ENCODE measurements at places on chromosomes 11 and 22. TPM values are rescaled to one million over a fixed set of nuclear protein-coding genes. Genes with fewer than 3 reads are reported as not detected.

- H3K36me3 ChIP-seq: no peaks in the 10 kb centered on the region
- H3K4me1 ChIP-seq: no peaks in the 10 kb centered on the region
- H3K4me3 ChIP-seq: no peak overlapping the region
These were observed 123.8 kb downstream of the DDX10 start for GRCh38 chr11:108788565-108789199.

GRCh38 chr11:13105237-13105844, 96.2 kb downstream of the RASSF10 start:
- peak; percentile 84 for DNase-seq
- H3K4me1 ChIP-seq: peaks cover 13% of the 10 kb centered on the region
- no peaks in the 10 kb centered on the region for H3K27me3 ChIP-seq

DNA sequence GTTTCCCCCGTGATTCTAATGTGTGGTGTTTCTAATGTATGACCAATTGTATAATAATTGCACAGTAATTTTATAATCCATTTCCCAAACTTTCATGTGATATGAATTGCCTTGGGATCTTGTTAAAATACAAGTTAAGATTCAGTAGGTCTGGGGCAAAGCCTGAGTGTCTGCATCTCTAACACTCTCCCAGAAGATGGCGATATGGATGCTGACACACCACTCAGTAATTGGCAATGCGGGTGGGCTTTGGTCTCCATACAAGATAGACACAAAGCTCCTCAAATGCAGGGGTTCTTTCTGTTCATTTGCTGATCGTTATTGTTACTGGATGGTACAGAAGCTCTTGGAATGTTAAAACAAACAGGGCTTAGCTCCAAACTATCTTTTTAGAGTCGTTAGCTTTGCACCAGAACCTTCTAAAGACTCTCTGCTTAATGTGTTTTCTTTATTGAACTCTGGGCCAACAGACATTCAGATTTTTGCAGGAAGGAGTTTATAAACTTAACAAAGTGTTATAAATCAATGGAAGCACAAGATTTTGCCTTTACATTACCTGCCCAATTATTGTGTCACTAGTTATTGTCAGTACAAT, 45.4 kb upstream of the ANO3 start:
- H3K4me1 ChIP-seq: no peaks in the 10 kb centered on the region
- no peak overlapping the region for H3K27ac ChIP-seq
- H3K27me3 ChIP-seq: peaks cover 4% of the 10 kb centered on the region
- DNase-seq: no peak
- H3K36me3 ChIP-seq: no peaks in the 10 kb centered on the region
- no peak overlapping the region for H3K4me3 ChIP-seq

GRCh38 chr11:15145615-15146014, 30.9 kb downstream of the INSC start:
- H3K4me3 ChIP-seq: no peak overlapping the region
- peaks cover 7% of the 10 kb centered on the region for H3K4me1 ChIP-seq
- DNase-seq: no peak
- H3K27me3 ChIP-seq: no peaks in the 10 kb centered on the region
- no peaks in the 10 kb centered on the region for H3K36me3 ChIP-seq
- no peak overlapping the region for H3K27ac ChIP-seq

GRCh38 chr11:11822946-11823345, 18.8 kb upstream of the USP47 start:
- no peak for DNase-seq
- H3K4me1 ChIP-seq: no peaks in the 10 kb centered on the region
- no peaks in the 10 kb centered on the region for H3K27me3 ChIP-seq
- H3K36me3 ChIP-seq: no peaks in the 10 kb centered on the region
- no peak overlapping the region for H3K27ac ChIP-seq

DNA sequence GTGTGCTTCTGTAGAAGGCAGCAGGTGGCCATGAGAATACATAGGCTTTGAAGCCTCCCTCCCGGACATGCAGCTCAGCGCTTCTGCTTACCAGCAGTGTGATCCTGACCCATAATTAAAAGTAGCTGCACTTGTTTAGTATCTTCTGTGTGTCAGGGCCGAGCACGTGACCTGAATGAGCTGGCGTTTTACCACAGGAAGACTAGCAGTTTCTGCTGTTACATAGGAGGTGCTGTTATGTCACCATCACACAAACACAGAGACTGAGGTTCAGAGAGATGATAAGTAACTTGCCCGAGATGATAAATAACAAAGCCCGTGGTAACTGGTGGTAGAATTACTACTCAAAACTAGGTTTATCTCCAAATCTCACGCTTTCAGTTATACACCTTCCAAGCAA, 329.5 kb downstream of the OPCML start:
- H3K4me1 ChIP-seq: no peaks in the 10 kb centered on the region
- H3K27ac ChIP-seq: no peak overlapping the region
- no peak overlapping the region for H3K4me3 ChIP-seq
- no peak for DNase-seq

DNA sequence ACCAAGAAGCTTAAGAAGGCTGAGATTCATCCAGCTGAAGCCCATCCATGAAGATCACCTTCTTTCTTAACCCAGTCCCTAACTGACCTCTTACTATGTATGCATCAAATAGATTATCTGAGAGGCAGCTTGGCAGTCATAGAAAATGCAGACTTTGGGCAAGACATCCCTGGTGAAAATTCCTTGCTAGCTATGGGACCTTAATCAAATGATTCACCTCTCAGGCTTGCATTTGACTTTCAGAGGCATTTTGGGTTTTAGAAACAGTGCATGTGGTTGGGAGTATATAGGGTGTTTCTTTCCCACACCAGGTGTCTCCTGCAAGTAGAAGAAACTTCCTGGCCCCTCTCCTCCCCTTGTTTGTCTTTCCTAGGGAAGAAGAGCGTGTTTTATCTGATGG, 188.5 kb upstream of the ISX start:
- peaks cover 3% of the 10 kb centered on the region for H3K27me3 ChIP-seq
- H3K27ac ChIP-seq: no peak overlapping the region
- DNase-seq: no peak
- H3K4me3 ChIP-seq: no peak overlapping the region
- H3K36me3 ChIP-seq: no peaks in the 10 kb centered on the region
- no peaks in the 10 kb centered on the region for H3K4me1 ChIP-seq

DNA sequence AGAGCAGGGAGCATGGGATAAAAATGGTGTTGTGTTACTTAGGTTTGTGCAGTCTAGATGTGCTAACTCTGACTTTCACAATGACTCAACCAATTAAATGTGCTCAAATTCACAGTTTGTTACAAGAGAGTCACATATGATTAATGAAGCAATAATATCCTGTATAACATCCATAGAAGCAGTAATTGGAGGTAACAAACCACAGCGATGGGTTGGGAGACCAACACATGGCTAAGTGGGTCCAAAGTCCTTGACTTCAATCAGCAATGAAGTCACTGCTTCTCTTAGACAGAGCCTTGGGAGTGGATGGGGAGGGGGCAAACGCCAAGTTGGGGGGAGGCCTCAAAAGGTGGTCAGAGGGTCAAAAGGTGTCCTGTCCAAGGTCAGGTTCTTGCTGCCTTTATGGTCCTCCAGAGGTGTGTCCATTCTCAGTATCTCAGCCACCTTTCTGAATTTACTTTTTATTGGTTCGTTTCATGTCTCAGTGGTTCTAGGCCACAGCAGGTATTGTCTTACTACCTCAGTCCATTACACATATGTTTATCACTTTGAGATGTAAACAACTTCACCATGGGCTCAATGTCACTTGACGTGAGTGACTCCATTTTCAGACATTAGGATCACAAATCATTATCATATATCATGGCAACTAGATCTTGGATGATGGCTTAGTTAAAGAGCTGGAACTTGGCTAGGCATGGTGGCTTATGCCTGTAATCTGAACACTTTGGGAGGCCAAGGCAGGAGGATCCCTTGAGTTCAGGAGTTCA, 32.4 kb downstream of the SLN start:
- no peaks in the 10 kb centered on the region for H3K36me3 ChIP-seq
- H3K4me3 ChIP-seq: no peak overlapping the region
- no peaks in the 10 kb centered on the region for H3K27me3 ChIP-seq
- H3K27ac ChIP-seq: no peak overlapping the region

GRCh38 chr11:86372586-86372985, 2.1 kb upstream of the CCDC81 start:
- no peak for DNase-seq
- no peak overlapping the region for H3K4me3 ChIP-seq
- H3K27ac ChIP-seq: no peak overlapping the region
- H3K4me1 ChIP-seq: no peaks in the 10 kb centered on the region
- H3K36me3 ChIP-seq: no peaks in the 10 kb centered on the region

Gene NAALADL1
- 8.9 TPM for polyA plus RNA-seq

DNA sequence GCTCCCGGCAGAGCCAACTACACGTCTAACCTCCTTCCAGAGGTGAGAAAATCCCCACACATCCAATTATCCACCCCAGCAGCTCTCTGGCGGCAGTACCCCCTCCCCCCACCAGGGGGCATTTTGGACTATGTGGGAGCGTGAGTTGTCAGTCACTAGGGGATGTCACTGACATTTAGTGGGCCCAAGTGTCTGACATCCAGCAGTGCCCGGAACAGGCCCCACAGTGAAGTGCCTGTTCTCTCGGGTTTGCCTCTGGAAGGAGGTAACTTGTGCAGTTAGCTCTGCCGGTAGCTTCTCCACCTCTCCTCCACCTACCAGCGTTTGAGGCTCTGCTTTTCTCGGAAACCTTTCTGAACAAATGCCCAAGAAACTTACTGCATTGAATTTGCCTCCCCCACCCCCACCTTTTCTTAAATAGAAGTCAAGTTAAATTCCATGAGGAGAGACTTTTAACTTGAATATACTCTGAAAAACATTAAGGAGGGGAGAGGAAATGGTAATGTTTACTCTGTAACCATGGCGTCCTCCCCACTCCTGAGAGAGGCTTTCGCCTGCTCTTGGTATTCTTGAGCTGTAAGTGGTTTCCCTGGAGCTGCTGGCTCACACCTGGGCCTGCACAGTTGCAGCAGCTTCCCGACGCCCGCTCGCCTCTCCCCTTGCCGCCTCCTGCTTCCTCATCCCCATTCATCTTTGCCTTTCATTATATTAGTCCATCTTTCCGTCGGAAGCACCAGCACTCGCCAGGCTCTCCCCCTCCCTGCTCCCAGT, 112.8 kb downstream of the WNT7B start:
- DNase-seq: peak; percentile 35
- H3K27ac ChIP-seq: no peak overlapping the region
- H3K27me3 ChIP-seq: peaks cover 48% of the 10 kb centered on the region
- peaks cover 3% of the 10 kb centered on the region for H3K4me1 ChIP-seq
- no peak overlapping the region for H3K4me3 ChIP-seq

- no peaks in the 10 kb centered on the region for H3K36me3 ChIP-seq
- no peak overlapping the region for H3K4me3 ChIP-seq
- no peaks in the 10 kb centered on the region for H3K27me3 ChIP-seq
- peaks cover 18% of the 10 kb centered on the region for H3K4me1 ChIP-seq
- no peak for DNase-seq
These were observed 7.2 kb downstream of the PPFIBP2 start for GRCh38 chr11:7520981-7521487.

DNA sequence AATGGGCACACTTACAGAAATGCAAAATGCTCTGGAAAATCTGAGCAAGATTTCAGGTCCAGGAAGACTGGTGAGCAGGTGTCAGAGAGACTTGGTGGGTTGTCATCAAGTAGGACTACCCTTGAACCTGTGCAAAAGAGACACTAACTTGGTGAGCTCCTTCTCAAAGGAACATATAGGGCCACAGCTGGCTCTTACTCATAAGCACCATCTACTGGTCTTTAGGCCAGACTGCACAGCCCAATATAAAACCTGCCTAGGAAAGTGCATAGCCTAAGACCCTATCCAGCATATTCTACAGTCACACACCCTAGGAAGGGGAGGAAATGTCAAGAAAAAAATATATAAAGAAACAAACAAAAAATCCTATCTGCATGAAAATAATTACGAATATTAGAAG, 18.2 kb upstream of the OR10W1 start:
- no peaks in the 10 kb centered on the region for H3K36me3 ChIP-seq
- H3K4me1 ChIP-seq: no peaks in the 10 kb centered on the region
- H3K27ac ChIP-seq: no peak overlapping the region
- no peak overlapping the region for H3K4me3 ChIP-seq
- no peaks in the 10 kb centered on the region for H3K27me3 ChIP-seq

Gene CD6
- polyA plus RNA-seq: 1.3 TPM

DNA sequence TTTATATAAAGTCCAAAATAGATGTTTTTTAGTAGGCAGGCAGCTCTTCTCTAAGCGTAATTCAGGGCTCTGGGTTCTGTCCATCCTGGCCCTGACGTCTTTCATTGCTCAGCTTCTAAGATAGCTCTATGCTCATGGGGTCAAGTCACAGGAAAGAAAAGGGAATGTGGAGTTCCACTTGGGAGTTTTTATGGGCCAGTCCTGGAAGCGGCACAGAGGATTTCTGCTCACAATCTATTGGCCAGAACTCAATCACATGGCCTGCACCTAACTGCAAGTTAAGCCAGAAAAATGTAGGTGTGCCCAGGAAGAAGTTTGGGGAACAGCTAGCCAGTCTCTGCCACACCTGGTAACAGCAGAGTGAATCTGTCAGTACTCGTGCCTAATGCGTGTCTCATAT, 7.4 kb upstream of the ZBTB16 start:
- DNase-seq: no peak
- H3K4me1 ChIP-seq: peaks cover 3% of the 10 kb centered on the region
- no peak overlapping the region for H3K27ac ChIP-seq
- peaks cover 6% of the 10 kb centered on the region for H3K27me3 ChIP-seq

DNA sequence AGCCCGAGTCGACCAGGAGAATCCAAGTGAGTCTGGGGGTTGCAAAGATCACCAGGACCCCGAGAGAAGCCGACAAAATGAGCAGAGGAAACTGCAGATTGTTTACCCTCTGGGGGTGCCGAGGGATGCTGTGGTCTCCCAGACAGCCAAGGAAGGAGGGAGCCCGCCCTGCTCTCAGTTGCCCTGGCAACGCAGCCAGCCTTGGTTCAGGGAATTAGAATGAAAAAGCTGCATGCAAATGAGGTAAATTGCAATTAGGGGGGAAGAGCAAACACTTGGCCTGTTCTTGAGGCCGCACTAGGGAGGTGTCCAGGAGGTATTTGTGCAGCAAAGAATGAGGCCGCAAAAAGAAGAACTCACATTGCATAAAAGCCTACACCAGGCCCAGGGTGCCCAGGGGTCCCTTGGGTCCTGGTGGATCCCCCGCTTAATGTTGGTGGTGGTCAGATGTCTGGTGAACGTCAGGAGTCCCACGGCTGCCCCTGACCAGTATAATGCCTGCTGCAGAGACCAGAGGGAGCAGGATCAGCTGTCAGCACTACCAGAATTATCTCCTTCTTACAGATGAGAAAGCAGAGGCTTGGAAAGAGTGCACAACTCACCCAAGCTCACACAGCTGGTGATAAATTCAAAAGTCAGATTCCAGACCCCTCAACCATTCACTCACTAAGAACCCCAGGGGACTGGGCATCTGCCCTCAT, 40.3 kb upstream of the ATXN10 start:
- peaks cover 3% of the 10 kb centered on the region for H3K4me1 ChIP-seq
- H3K27me3 ChIP-seq: peaks cover 58% of the 10 kb centered on the region
- no peak overlapping the region for H3K27ac ChIP-seq
- no peaks in the 10 kb centered on the region for H3K36me3 ChIP-seq
- DNase-seq: no peak

Gene MS4A3
- polyA plus RNA-seq: 0.24 TPM

DNA sequence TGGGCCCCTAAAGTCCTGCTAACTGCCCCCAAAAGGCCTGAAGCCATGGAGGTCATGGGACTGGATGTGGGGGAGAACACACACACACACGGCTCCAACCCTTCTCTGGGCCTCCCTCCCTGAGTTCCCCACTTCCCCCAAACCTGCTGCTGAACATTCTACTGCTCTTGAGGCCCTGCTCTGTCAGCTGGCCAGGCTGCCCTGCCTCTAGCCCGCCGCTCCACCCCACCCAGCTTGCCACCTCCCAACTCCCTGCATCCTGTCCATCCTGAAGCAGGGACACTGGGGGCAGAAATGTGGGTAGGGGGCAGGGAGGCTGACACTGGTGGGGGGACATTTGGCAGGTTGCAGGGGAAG, 1.0 kb downstream of the KCNJ4 start:
- no peak overlapping the region for H3K27ac ChIP-seq
- no peak for DNase-seq
- no peaks in the 10 kb centered on the region for H3K36me3 ChIP-seq
- H3K4me1 ChIP-seq: peaks cover 7% of the 10 kb centered on the region
